ENCODE measurements at places on chromosomes 16 and 17.

DNA sequence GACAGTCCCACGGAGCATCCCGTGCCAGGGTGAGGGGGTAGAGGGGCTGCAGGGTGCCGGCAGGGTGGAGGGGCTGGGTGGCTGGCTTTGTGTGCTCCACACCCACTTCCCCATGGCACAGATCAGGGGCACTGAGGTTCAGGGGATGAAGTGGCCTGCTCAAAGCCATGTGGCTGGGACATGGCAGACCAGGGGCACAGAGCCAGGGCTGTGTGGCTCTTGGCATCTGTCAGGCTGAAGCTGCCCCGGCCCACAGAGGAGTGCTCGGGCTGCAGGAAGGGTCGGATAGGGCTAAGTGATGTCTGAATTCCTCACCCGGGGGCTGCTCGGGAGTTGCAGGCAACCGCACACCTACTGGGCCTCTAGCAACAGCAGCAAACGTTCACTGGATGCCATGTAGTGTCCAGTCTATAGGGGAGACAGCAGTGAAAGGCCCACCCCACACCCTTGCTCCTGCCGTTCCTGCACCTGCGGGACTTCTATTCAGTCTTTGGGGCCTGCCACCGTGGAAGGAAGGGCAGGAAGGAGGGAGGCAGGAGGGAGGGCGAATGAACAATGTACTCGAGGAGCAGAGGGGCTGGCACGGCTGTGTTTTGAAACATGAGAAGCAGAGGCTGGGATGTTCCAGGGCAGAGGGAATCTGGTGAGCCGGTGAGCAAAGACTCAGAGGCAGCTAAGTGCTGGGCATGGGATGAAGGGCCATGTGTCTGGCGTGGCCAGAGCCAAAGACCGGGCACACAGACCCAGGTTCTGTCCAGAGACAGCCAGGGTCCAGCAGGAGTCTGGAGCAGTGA, 15.1 kb downstream of the SLC5A10 start:
- no peak for DNase-seq

DNA sequence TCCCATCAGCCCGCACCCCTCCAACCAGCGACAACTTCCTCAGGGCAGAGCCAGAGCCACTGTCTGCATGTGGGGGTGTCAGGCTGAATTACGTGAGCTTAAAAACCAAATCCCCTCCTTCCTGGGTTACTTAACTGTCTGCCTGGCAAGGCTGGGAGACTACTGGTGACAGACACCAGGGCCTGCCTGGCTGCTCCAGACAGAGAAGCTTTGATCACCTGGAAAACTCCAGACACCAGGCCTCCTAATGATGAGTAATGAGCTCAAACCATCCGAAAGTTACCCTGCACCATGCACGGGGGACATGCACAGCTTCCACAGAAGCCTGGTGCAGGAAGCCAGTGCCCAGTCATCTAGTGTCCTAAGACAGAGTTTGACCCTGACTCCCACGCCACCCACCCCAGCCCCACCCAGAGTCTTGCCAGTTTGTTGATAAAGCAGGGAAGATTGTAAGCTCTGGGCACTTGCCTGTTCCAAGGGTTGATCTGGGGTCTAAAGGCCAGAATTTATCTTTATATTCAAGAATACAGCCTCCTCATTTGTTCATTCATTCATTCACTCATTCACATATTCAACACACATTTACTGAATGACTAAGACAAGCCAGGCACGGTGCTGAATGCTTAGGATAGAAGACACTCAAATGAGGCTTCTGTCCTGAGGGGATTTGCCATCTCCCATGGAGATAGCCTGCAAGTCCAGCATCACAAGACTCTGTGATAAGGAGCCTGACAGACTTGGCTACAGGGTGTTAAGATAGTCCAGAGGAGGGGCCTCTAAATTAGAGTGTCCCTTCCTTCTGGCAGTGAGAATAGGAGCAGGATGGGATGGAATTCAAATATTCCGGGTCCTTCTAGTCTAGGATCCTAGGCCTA, 7.2 kb upstream of the CCDC182 start:
- no peak for DNase-seq

- DNase-seq, result no peak
Observed at GRCh38 chr17:7997186-7997585, 5.2 kb upstream of the GUCY2D start.

DNA sequence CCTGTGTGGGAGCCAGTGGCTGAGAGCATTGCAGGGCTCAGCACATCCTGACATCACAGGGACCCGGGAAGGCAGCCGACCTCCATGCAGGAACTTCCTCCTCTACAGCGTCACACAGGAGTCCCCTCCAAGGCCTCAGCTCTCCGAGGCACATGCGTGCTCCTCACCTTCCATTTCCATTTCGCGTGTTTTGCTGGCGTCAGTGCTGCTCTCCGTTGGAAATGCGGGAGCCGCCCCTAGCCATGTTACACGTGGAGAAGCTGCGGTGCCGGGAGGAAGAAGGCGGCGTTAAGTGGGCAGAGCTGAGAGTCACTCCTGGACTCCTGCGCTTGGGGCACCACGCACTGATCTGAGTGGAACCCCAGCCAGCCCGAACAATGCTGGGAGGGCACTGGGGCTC, 25.2 kb upstream of the CRISPLD2 start:
- no peak for DNase-seq

DNA sequence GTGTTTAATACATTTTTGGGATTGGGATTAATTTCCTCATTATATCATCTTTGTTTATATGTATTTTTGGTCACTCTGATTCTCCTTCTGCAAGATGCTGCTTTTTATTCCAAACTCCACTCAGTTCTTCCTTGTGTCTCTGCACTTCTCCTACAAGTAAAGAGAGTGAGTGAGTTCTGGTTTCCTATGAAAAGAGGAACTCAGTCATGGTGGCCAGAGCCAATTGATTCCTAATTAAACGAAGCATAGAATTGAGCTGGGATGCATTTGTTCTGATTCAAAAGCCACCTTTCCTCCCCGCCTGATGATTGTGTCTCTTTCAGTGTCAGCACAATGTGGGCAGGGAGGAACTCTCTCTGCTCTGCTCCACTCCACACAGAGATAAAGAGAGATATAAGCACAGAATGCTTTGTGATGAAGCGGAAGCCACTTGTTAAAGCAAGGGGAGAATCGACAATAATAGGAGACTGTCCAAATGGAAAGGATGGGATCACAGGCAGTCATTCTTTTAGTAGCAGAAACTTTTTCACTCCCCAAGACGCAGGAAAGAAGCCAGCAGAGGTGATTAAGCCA, 121.3 kb upstream of the GOT2 start:
- no peak for DNase-seq

- no peak for DNase-seq
Observed at GRCh38 chr17:62663304-62663703, 35.8 kb downstream of the MRC2 start.

All from HuH-7.5 (cell line).